Right atrium auricular region (tissue), 2 donors: ENCODE measurements at places on chromosomes 3 and 15. TPM values are rescaled to one million over a fixed set of nuclear protein-coding genes. Genes with fewer than 3 reads are reported as not detected.

The SKOR1 gene
- not detected for total RNA-seq

DNA sequence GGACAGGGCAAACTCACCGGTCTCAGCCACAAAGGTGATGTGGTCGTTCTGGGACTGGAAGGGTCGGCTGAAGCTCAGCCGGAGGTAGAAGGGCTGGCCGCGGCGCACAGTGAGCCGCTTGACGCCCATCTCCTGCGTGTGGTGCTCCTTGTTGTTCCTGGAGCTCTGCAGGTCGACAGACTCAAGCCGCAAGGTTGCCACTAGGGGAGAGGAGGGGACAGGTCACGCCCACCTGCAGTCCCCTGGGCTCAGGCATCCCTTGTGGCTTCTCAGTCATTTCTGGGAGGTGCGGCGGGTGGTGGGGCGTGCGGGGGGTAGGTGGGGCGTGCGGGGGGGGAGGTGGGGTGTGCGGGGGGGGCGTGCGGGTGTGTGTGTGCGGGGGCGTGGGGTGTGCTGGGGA is 26.7 kb upstream of the TGM5 start:
- H3K4me1 ChIP-seq = no peaks in the 10 kb centered on the region
- H3K27ac ChIP-seq = no peak overlapping the region
- H3K36me3 ChIP-seq = no peaks in the 10 kb centered on the region

DNA sequence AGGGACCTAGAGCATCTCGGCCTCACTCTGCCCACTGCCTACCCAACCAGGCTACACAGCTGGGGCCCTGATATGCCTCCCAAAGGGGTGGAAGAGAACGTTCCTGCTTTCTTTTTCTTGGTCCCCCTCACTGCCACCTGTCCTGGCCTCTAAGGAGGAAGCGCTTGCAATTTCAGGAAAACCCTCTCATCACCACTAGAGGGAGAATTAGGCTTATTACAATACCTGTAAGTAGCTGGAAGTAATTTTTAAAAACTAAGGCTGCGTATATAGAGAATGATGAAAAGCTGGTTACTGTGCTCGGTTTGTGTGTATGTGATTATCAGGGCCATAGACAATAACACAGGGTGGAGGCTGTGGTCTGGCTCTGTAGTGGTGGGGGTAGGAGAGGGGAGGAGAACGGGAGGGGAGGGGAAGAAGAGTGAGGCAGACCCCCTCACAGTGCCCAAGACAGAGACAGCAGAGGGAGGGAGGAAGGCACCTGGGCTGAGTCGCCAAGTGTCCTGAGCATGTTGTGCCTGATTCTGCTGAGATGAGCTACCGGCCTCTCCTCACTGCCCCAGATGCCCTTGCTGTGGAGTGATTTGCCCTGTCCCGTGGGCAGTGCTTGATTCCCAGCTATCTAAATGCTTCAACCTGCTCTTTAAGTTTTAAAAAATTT is 3.3 kb downstream of the GABRG3 start:
- H3K4me3 ChIP-seq = no peak overlapping the region
- peaks cover 3% of the 10 kb centered on the region for H3K27me3 ChIP-seq
- no peak overlapping the region for H3K27ac ChIP-seq
- no peak for DNase-seq

GRCh38 chr3:169865176-169865767 is 4.5 kb downstream of the LRRC31 start:
- no peaks in the 10 kb centered on the region for H3K36me3 ChIP-seq
- no peak for DNase-seq
- H3K27ac ChIP-seq = no peak overlapping the region
- no peaks in the 10 kb centered on the region for H3K4me1 ChIP-seq
- no peaks in the 10 kb centered on the region for H3K27me3 ChIP-seq

DNA sequence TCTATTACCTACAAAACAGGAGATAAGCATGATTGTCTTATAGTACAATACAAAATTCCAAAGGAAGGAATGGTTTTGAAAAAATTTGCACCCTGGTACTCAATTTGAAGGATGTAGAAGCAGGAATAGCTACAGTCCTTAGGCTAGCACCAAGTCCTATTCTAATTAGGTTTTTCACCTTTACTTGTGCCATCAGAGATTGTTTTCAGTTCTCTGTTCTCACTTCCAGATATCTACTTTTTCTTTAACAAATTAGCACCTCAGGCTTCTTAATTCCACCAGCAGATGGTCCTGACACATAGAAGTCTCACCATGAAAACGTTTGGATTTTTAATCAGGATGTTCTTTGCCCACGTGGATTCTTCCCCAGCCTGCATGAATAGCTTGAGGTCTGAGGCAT is 43.8 kb downstream of the IL5RA start:
- H3K36me3 ChIP-seq = no peaks in the 10 kb centered on the region
- H3K27me3 ChIP-seq = no peaks in the 10 kb centered on the region
- no peak overlapping the region for H3K4me3 ChIP-seq

- no peaks in the 10 kb centered on the region for H3K36me3 ChIP-seq
- H3K4me3 ChIP-seq = no peak overlapping the region
- H3K4me1 ChIP-seq = no peaks in the 10 kb centered on the region
- no peaks in the 10 kb centered on the region for H3K27me3 ChIP-seq
- no peak for DNase-seq
- H3K27ac ChIP-seq = no peak overlapping the region
These were observed 900.6 kb downstream of the TUSC7 start for GRCh38 chr3:117610156-117610555.

The GOLGA8R gene
- total RNA-seq = 2.3 TPM

DNA sequence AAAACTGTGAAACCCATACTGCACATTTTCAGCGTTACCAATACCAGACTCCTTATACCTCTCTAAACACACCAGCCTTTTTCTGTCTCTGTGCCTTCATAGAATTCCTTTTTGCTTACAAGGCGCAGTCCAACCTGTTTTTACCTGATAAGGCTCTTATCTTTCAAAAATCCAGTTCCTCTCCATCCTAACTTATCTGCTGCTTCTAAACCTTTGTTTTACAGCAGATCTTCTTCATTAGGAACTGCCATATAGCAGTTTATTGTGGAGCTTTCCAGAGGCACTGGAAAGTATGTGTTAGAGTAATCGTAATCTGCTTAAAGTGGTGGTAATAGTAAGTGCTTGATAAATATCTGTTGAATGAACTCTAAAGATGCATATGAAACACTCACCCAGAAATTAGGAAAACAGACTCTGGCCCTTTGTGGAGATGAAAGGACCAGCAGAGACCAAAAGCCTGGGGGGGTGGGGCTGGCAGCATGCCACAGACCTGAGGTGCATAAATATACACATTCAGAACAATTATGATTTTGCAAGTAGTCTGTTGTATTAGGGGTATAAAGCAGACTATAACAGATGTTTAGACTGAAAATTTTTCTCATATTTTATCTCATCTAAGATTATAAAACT is 29.3 kb downstream of the PPP2R3A start:
- H3K4me3 ChIP-seq = no peak overlapping the region
- H3K36me3 ChIP-seq = no peaks in the 10 kb centered on the region
- no peak for DNase-seq

The SAMD7 gene
- total RNA-seq = not detected

GRCh38 chr15:42623951-42624350 is 48.5 kb downstream of the STARD9 start:
- no peaks in the 10 kb centered on the region for H3K4me1 ChIP-seq
- no peaks in the 10 kb centered on the region for H3K36me3 ChIP-seq
- H3K27ac ChIP-seq = no peak overlapping the region
